Activated T-cell treated with anti-CD3 and anti-CD28 coated beads, Interleukin-2, amount 50 U/mL, for 4 hours (primary cell): ENCODE measurements at places on chromosomes 3 and 15. TPM values are rescaled to one million over a fixed set of nuclear protein-coding genes. Genes with fewer than 3 reads are reported as not detected.

- no peak for DNase-seq
Observed at GRCh38 chr3:135503760-135504686, 461.5 kb upstream of the PPP2R3A start.

GRCh38 chr15:45183511-45183910 lies 4.3 kb downstream of the SHF start:
- DNase-seq, result no peak

DNA sequence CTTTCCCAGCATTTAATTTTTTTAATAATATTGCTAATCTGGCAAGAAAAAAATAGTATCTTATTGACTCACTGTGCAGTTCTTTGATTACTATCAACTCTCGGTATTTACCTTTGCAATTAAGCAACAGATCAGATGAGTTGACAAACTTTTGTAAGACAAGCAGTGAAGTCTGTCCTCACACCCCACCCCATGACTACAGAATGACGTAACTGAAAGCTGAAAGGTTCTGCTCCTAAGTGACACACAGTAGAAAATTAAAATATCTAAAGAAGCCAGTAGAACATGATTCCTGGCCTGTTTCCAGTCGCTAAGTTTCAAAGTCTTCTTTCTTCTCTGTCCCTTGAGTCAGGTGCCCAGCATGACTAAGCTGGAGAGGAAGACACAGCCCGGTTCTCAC lies 135.5 kb downstream of the STT3B start:
- DNase-seq, result no peak

GRCh38 chr15:57237301-57237642 lies 139.0 kb upstream of the CGNL1 start:
- DNase-seq, result no peak

Gene LMAN1L
- 0.40 TPM for total RNA-seq

- DNase-seq, result no peak
Observed at GRCh38 chr15:98669638-98670037, 21.3 kb downstream of the IGF1R start.
